T-helper 2 cell treated with Interferon-gamma antibody and Interleukin-4, amounts not matched to agents 5 μg/mL and 100 μg/mL, for 36 hours (primary cell): ENCODE measurements at places on chromosomes 3 and 15.

DNA sequence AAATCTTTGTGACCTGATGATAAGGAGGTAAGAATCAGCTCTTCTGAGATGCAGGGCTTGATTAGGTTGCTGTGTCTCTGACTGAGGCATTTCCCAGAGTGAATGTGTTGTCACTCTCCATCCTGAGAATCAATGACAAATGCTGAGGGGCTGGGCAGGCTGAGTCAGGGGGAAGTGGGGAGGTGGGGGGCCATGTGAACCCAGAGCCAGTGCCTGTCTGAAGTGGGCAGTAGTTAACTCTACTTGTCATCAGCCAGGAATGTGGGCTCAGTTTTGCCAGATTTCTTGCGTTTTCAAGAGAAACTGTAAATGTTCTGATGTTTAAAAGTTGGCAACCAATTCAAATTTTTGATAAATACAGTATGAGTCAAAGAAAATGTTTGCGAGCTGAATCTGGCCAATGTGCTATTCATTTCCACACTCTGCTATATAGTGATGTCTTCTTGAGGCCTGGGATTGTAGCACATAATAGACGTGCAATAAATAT, 3.1 kb upstream of the BNC1 start:
- DNase-seq: no peak

- DNase-seq: no peak
Observed at GRCh38 chr3:120094776-120095225, 554 bp upstream of the GSK3B start.

DNA sequence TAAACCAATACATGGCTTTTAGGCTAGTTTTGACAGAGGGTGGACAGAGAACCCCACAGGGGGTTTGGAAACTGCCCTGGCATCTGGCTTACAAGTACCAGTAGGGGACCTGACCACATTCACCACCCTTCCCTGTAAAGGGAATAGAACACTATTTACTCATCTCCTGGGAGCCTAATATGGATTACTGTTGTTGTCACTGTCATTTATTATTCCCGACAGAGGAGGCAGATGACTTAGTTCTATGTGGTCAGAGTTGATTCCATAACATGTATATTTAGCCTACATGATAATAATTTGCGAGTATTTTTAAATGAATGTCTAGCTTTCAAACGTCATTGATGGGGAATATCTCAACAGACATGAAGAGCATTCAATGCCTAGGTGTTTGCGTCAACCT, 15.9 kb downstream of the ZBTB38 start:
- no peak for DNase-seq

GRCh38 chr3:67470207-67470606, 184.2 kb downstream of the SUCLG2 start:
- DNase-seq: no peak

- no peak for DNase-seq
Observed at GRCh38 chr3:30141178-30141581, 465.2 kb upstream of the TGFBR2 start.

DNA sequence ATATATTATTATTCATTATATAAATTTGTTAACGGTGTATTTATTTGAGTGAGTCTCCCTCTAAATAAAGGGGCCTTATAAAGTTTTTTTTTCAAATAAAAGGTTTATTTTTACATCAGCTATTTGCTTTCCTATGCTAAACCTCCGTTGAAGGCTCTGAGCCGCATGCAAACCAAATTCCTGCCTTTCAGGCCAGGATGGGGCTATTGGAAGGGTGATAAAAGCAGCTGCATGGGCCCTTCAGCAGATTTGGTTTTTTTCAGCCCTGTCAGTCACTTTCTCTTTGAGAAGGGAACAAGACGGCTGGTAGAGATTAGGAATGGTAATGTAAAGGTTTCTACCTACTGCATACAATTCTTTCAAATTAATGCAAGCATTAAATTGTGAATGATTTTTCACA, 244.2 kb downstream of the WNT5A start:
- no peak for DNase-seq
